EH (cell line): ENCODE measurements at places on chromosomes 6 and 20.

DNA sequence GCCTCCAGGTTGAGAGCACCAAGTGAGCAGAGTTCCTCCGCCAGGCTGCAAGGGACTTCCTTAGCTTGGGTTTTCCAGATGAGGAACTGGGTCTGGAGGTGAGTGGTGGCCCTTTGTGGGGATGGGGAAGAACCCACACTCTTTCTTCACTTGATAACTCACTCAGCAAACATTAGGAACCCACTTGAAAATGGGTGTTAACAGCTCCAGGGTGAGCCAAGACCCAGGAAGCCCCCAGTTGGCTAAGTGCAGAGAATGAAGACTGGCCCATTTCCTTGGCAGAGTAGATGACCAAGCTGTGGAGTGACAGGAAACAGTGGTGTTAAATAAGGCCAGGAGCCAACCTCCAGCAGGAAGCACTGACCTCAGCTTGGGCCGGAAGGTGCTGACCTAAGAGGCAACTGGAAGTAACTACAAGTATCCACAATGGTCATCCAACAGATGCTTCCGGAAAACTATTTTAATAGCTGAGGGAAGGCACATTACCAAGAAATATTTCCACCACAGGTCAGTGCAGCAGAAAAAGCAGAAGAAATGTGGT is 22.7 kb downstream of the MRPL14 start:
- DNase-seq, result peak; percentile 44

GRCh38 chr6:52937908-52938307 is 28.4 kb upstream of the GSTA3 start:
- peak; percentile 73 for DNase-seq

- DNase-seq, result no peak
Observed at GRCh38 chr6:133240511-133241085, 559 bp upstream of the EYA4 start.

DNA sequence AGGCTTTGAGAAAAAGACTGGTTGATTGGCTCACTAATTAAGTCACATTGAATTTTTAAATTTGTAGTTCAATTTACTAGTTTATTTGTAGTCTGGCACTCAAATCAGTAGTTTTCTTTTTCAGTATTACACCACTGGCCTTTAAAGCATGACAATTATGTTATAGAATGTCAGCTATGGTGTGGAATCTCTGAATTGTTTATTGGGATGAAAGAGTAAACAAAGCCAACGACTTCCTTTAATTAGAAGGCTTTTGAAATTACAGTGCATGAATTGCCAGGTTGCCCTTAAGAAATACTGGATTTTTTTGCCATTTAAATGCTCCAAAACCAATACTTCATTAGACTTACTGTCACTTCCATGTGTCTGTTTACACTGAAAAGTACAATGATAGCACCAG is 426.9 kb upstream of the RNF217 start:
- no peak for DNase-seq

- no peak for DNase-seq
Observed at GRCh38 chr20:63261060-63261794, 7.0 kb upstream of the NKAIN4 start.

GRCh38 chr6:28736121-28736520 is 187.7 kb downstream of the TRIM27 start:
- no peak for DNase-seq

- DNase-seq, result no peak
Observed at GRCh38 chr20:43750774-43751166, 24.0 kb upstream of the GTSF1L start.

- DNase-seq, result peak; percentile 30
Observed at GRCh38 chr6:73516514-73517489, 4.0 kb downstream of the EEF1A1 start.

GRCh38 chr6:5481750-5482149 is 220.4 kb downstream of the FARS2 start:
- no peak for DNase-seq

DNA sequence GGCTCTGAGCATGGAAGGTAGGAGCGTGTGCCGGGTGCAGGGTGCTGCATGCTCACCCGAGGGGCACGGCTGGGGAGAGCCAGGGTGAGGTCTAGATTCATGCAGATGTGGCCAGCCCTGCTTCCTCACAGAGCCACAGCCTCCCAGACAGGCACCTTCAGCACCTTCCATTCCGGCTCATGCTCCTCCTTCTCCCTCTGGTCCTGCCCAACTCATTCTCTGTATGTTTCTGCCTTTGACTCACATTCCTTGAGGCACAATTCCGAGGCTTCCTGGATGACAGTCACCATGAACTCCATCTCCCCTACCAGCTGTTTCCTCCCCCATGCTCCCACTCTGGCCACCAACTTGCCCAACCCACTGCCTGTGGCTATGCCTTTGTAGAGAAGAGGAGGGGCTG is 35.4 kb downstream of the DACT2 start:
- DNase-seq, result no peak

DNA sequence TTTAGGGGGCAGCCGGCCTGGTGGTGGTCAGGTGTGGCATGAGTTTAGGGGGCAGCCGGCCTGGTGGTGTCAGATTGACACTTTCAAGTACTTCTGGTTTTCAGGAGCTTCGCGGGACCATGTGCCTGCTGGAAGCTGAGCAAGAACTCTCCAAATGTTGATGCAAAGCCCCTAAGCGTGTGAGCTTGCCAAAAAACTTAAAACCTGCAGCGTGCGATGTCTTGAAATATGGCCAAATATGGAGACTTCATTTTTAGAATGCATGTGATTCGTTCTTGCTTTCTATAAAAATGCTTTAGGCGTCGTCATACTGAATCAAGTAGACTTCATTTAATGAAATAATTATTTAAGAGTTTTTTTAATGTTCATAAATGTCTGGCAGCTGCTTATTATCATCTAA is 149.4 kb downstream of the SMOC2 start:
- DNase-seq, result no peak

- no peak for DNase-seq
Observed at GRCh38 chr6:19329078-19329477, 508.1 kb upstream of the ID4 start.

GRCh38 chr20:40493071-40493470 is 196.0 kb downstream of the MAFB start:
- DNase-seq, result peak; percentile 67

GRCh38 chr6:52176550-52176949 is 9.6 kb upstream of the IL17A start:
- DNase-seq, result no peak

DNA sequence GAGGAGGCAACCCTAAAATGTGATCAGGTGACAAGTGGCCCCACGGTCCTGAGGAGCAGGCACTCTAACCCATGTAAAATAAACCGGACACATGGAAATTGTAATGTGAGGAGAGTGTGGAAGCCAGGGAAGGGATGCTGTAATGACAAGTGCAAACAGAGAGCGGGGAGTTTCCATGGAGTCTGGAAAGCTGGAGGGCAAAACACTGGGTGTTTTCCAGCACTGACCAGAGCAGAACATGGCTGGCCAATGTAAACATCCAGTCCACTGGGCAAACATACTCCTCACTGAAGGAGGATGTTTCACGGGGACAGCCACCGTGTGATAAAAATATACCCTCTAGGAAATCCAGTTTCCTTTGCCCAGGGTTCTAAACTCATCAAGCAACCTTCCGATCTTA is 219.0 kb upstream of the JARID2 start:
- peak; percentile 55 for DNase-seq

- peak; percentile 13 for DNase-seq
Observed at GRCh38 chr20:10433014-10433622, 904 bp downstream of the MKKS start.

- peak; percentile 88 for DNase-seq
Observed at GRCh38 chr6:4606821-4607704, 169.1 kb upstream of the CDYL start.

DNA sequence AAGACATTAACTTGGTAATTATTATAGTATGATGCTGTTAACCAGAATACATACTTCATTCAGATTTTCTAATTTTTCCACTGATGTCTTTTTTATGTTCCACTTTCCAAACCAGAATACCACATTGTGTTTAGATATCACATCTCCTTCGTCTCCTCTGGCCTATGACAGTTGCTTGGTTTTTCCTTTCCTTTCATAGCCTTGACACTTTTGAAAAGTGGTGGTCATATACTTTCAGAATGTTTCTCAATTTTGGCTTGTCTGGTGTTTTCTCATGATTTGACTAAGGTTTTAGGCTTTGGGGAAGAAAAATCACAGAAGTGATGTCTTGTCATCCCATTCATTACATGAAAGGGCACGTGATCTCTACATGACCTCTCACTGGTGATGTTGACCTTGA is 24.3 kb upstream of the RIMS4 start:
- no peak for DNase-seq

DNA sequence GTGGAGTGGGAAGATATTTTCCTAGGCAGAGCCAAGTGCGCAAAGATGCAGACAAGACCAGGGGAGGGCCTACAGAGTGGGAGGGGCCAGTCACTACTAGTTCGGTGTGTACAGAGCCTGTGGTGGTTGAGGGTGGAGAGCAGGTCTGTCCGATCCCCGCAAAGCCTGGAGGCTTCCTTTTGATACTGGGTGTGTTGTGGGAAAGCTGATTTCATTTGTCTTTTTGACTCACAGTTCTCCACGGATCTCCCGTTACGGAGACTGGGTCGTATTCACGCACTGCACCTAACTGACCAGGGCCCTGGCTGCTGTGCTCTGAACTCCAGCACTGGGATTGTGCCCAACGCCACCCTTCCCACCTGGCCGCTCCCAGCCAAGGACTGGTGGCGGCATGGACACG is 1.4 kb upstream of the TIAM2 start:
- no peak for DNase-seq

GRCh38 chr20:16551607-16552006 is 21.6 kb downstream of the KIF16B start:
- no peak for DNase-seq

DNA sequence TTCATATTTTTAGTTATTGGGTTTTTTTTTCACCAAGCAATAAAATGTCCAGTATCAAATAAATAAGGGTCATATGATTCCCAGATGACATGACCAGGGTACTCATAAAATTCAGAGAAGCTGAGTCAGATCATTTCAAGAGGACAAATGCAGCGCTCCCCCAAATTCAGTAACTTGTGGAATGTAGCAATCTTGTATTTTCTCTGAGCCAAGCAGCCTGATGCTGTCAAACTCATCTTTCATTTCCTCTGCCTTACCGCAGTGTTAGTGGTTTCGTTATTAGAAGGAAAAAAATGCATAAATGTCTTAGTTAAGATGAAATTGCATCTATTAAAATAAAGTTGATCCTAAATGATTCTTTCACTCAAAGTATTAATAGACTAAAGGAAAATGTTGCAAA is 57.8 kb upstream of the EDN1 start:
- peak; percentile 76 for DNase-seq

GRCh38 chr20:684676-685319 is 9.2 kb upstream of the SCRT2 start:
- no peak for DNase-seq

DNA sequence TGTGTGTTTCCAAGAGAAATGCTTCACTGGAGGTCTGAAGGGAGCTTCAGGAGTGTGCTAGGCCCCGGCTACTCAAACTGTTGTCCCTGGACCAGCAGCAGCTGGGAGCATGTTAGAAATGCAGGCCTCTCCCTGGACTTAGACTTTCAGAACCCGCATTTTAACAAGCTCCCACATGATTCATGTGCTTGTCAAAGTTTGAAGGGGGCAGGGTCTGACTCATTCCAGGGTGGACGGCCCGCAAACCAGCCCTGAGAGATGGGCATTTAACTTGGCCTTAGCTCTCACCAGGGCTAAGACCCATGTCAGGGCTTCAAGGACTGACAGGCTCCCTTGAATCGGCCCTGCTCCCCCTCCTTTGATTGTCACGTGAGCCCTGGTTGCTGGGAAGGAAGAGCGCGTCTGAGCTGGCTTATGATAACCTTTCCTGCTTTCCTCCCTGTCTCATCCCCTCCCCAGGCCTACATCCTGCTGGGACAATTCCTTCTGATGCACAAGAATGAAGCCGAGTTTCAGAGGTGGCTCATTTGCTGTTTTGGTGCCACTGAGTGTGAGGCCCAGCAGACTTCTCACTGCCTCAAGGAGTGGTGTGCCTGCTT is 35.5 kb downstream of the BANF2 start:
- DNase-seq, result peak; percentile 88

- DNase-seq, result peak; percentile 11
Observed at GRCh38 chr6:45209762-45210161, 118.4 kb upstream of the RUNX2 start.

DNA sequence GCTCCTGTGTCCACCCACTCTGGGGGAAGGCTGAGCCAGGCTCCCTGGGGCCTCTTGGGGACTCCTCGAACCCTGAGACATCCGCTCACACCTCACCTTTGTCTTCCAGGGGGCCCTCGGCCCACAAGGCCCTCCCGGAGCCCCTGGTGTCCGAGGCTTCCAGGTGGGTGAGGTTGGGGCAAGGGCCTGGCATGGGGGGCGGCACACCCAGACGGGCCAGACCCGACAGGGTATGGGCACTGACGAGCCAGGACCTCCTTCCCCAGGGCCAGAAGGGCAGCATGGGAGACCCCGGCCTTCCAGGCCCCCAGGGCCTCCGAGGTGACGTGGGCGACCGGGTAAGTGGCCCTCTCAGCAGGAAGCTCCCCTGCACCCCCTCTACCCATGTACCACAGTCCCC is 13.4 kb downstream of the COL9A3 start:
- no peak for DNase-seq

DNA sequence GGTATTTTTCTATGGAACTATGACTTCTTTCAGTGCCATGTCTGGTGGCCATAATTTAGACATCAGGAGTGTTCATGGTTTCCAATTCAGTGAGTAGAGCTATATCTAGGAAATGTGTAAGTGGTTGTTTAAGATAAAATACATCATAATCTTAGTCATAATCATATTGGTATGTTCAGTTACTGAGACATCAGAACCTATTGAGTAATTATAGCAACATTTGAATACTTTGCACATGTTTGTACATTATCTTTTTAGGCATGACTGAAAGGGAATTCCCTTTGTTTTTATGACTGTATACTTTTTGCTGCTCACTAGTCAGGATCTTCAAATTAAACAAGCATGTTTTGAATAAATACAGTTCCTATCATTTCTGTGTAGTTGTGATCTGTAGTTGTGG is 64.0 kb downstream of the STXBP5 start:
- DNase-seq, result peak; percentile 28

DNA sequence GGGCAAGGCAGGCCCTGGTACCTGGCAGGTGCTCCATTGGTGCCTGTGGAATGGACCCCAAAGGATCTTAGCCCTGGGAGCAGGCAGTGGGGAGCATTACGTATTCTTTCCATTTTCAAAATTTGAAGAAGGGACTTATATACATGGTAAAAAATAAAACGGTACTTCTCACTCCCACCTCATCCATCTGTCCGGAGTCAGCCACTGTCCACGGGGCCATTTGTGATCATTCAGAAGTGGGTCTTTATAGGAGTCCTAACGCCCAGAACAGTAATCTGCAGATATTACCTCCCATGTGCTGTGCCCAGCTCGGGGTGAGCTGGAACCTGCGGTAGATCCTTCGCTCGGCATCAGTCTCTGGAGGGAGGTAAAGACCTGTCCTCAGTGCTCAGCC is 110.4 kb downstream of the SYCP2 start:
- DNase-seq, result no peak

- no peak for DNase-seq
Observed at GRCh38 chr6:93675856-93676417, 256.6 kb upstream of the EPHA7 start.

- no peak for DNase-seq
Observed at GRCh38 chr20:22563062-22563965, 21.1 kb downstream of the FOXA2 start.

GRCh38 chr6:101397199-101397598 is 3.7 kb downstream of the GRIK2 start:
- peak; percentile 29 for DNase-seq
